ENCODE measurements at places on chromosomes 1 and 21.

- DNase-seq: no peak
Observed at GRCh38 chr1:40984066-40984465, 4.6 kb downstream of the CTPS1 start.

- DNase-seq: no peak
Observed at GRCh38 chr1:19395678-19396192, 83.6 kb downstream of the SLC66A1 start.

DNA sequence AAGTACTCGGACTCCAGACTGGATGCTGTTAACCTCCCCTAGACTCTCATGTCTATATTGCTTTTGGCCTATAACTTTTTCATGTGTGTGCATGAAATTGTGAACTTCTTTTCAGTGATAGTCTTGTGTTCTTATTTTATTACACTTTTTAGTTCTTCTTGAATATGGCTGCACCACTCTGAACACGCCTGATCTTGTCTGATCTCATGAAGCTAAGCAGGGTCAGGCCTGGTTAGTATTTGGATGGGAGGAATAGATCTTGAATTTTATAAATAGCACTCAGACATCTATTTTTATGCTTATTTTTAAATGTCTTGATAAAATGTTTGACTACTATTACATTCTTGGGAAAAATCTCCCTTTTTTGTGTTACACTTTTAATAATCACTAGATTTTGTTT is 22.4 kb downstream of the TCP10L start:
- DNase-seq: no peak

DNA sequence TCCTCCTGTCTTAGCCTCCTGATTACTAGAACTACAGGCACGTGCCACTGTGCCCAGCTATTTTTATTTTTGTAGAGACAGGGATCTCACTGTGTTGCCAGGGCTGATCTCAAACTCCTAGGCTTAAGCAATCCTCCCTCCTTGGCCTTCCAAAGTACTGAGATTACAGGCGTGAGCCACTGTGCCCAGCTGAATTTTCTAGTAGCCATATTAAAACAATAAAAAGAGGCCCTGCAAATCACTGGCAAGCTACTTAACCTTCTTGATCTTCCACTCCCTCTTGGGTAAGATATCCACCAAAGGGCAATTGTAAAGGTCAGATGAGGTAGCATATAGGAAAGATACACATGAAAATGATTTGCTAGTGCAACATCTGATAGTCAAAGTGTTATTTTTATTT is 65.6 kb upstream of the SRSF10 start:
- no peak for DNase-seq

GRCh38 chr21:26943921-26944320 is 23.0 kb downstream of the ADAMTS5 start:
- no peak for DNase-seq

DNA sequence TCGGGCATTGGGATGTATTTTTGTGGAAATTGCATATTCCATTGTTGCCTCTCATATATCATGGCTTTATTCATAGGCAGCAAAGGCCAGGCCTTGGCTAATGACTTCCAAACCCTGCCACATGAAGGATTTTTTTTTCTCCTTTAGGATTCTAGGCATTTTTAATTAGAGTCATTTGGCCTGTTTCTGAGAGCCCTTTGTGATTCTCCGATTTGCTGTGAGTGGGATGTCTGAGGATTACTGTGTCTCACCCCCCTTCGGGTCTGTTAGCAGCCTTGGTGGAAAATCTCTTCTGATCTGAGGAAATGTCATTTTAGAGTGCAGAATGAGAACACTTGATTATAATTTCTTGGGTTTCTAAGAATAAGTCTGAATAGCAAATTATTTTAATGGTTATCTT is 253.5 kb downstream of the NTNG1 start:
- DNase-seq: no peak

- no peak for DNase-seq
Observed at GRCh38 chr21:40950970-40951369, 104.0 kb upstream of the DSCAM start.

- DNase-seq: no peak
Observed at GRCh38 chr1:222547260-222547614, 667 bp downstream of the HHIPL2 start.

GRCh38 chr1:24382165-24382577 is 31.4 kb downstream of the STPG1 start:
- DNase-seq: no peak

DNA sequence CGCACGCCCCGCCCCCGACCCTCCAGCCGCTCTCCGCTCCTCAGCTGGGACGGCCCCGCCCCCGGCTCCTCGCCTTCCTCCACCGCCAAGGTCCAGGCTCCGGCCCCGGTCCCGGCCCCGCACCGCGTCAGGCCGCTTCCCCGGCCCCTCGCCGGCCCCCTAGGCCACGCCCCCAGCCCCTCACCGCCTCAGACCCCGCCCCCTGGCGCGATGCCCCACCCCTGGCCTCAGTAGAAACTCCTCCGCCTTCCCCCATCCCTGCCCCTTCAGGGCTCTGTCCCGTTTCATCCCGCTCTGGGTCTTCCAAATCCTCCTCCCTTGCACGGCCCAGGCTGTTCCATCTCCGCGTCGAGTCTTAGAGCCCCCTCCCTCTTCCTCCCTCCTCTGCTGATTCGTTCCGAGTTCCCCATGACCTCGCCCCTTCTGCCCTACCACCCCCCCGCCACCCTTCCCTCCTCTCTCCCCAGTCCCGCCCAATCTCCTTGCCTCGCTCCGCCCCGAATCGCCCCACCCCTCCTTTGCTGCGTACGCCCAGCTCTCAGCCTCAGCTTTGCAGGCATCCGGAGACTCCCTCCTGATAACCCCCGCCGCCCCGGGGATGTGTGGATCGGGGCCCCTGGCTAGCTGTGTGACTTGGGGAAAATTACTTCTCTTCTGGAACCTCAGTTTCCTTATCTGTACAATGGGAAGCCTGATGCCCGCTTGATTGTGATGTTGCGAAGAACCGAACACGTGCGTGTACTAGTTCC is 448 bp upstream of the ASAP3 start:
- no peak for DNase-seq

GRCh38 chr1:221514806-221515205 is 227.1 kb downstream of the DUSP10 start:
- DNase-seq: no peak

- peak; percentile 63 for DNase-seq
Observed at GRCh38 chr1:240352769-240353168, 259.2 kb downstream of the GREM2 start.

- DNase-seq: no peak
Observed at GRCh38 chr1:147086129-147086528, 86.1 kb downstream of the PRKAB2 start.

DNA sequence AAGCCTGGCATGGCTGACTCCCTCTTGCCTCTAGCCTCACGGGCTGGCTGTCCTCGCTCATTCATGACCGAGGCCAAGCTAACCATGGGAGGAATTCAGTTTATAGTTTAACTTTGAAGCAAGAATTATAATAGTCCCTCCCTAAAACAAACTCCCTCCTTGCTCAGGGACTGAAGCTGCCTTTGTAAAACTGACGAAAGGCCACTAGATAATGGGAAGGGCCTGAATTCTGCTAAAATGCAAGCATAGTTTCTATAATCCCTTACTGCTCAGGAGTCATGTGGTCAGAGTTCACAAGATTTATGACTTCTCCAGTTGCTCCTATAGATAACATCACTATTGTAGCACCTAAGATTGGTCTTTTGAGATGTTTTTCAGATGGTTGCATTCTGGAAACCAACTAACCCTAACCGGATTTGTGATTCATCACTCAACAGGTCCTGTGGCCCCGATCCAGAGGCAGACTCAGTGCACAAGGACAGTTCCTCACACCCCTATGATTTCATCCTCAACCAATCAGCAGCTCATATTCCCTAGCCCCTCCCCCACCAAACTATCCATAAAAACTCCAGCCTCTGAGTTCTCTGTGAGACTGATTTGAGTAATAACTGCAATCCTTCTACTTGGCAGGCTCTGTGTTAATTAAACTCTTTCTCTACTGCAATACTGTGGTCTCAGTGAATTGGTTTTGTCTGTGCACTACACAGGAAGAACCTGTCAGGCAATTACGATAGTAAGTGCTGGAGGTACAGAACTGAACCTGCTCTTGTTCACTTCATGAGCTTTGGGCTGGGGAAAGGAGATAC is 26.4 kb downstream of the HHIPL2 start:
- peak; percentile 22 for DNase-seq

DNA sequence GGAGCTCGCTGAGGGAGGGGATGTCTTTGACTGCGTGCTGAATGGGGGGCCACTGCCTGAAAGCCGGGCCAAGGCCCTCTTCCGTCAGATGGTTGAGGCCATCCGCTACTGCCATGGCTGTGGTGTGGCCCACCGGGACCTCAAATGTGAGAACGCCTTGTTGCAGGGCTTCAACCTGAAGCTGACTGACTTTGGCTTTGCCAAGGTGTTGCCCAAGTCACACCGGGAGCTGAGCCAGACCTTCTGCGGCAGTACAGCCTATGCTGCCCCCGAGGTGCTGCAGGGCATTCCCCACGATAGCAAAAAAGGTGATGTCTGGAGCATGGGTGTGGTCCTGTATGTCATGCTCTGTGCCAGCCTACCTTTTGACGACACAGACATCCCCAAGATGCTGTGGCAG is 1.4 kb downstream of the TSSK3 start:
- no peak for DNase-seq

DNA sequence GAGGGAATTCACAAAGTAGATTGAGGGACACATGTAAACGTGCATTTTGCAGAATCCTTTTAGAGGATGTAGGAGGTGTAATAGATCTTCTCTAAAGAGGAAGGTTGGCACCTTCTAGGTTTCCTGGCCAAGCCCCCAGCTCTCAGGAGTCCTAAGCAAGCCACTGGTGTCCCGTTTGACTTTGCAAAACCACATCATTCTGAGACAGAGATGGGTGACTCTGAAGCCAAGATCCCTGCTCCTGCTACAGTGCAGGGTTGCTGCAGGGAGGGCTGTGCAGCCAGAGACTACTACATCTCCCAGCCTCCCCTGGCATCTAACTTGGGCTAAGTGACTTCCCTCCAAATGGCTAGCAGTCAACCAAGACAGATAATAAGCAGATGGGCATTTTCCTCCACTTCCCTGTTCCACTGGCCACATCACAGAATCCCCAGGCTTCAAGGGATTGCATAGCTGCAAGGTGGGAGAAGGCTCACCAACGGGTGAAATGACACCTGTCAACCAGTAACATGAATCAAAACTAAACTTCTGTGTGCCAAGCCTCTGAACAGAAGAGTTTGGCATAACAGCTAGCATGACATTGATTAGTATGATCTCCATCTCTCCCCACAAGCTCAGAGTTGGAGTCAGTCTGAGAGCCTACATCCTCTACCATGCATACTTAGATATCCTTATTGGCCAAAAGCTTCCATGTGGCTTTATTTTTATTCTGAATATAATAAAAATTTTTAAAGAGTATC is 129.6 kb upstream of the COA6 start:
- DNase-seq: no peak

GRCh38 chr1:88922214-88922613 is 30.8 kb upstream of the GTF2B start:
- DNase-seq: no peak

GRCh38 chr1:67892476-67893125 is 59.3 kb upstream of the GNG12 start:
- no peak for DNase-seq

- no peak for DNase-seq
Observed at GRCh38 chr21:39601187-39601928, 11.4 kb upstream of the B3GALT5 start.

- DNase-seq: peak; percentile 20
Observed at GRCh38 chr1:151510957-151511635, at the start of gene CGN. Gene CGN (plus strand): TSS chr1:151511387. CDS start chr1:151518520, 7,133 bp downstream.

GRCh38 chr21:45140346-45140940 is 66.1 kb downstream of the ADARB1 start:
- peak; percentile 87 for DNase-seq

DNA sequence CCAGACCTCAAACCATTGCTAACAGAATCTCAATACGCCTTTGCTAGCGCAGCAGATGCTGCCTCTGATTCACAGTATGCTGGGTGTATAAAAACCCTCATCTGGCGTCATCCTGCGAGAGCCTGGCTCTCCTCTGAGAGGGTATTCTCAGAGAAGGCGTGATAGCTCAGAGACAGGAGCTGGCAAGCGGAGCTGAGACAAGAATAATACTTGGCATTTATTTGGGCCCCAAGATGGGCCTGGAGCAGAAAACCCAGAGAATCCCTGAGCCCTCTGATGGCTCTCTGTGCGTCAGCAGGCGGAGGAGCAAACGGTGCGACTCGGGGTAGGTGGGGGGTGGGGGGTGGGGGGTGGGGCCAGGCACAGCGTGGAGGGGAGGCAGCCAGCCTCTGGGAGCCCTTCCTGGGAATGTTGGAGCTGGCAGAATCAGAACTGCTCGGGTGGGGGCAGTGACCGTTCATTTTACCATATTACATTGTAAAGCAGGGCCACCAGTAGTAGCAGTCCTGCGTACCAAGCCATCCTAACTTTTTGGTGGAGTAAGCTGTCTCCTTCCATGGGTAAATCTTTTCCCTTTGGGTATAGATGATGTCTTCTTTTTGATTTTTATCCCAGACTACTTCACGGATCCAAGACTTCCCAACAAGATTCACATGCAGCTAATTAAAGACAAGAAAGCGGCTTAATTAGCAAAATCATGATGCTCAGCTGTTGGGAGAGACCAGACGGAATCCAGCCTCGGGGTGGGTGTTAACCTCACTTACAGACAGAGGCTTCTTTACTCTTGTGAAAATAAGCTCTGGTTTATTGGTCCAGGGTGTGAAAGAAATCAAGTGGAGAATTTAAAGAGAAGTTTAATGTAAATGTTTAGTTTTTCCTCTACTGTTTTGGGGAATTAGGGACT is 7.1 kb downstream of the RIIAD1 start:
- DNase-seq: peak; percentile 13

DNA sequence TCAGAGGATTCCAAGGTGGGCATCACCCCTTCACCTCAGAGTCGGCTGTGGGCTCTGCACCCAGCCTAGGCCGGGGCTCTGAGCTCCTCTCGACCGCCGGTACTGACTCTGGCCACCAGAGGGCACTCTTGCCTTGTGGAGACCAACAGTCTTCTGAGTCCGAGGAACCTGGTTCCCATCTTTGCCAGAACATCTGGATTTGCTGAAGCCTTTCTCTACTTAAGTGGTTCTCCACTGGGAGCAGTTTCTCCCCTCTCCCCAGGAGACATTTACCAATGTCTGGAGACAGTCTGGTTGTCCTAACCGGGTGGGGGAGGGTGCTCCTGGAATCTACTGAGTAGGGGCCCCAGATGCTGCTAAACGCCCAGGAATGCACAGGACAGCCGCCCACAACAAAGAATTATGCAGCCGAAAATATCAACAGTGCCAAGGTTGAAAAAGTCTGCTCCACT is 9.4 kb downstream of the ETV3L start:
- DNase-seq: peak; percentile 40

GRCh38 chr1:85976516-85977205 is 179.9 kb downstream of the COL24A1 start:
- DNase-seq: no peak

- no peak for DNase-seq
Observed at GRCh38 chr1:60078182-60078581, 4.6 kb upstream of the C1orf87 start.
